Pons (tissue), 1 donor: ENCODE measurements at places on chromosomes 1 and 21.

GRCh38 chr1:198391393-198392020, 149.0 kb downstream of the ATP6V1G3 start:
- no peak for DNase-seq

DNA sequence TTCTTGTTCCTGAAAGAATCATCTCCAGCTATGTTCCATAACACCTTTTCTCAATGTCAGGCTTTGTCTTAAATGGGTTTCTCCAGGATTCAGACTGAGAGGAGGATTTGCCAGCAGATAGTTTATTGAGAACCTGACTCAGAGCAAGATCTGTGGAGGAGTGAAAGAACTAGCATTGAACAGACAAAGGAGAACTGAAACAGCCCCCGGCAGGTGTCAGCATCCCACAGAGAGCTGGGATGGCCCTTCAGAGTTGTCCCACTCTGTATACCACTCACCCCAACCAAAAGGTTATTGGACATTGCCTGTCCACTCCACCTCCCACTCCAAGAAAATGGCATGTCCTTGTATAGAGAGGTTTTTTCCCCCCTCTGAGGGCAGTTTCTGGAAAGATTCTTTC, 270.7 kb downstream of the PAPPA2 start:
- DNase-seq: no peak

GRCh38 chr1:14524826-14525636, 73.5 kb upstream of the KAZN start:
- DNase-seq: no peak

GRCh38 chr1:64229307-64229706, 25.9 kb downstream of the UBE2U start:
- no peak for DNase-seq

DNA sequence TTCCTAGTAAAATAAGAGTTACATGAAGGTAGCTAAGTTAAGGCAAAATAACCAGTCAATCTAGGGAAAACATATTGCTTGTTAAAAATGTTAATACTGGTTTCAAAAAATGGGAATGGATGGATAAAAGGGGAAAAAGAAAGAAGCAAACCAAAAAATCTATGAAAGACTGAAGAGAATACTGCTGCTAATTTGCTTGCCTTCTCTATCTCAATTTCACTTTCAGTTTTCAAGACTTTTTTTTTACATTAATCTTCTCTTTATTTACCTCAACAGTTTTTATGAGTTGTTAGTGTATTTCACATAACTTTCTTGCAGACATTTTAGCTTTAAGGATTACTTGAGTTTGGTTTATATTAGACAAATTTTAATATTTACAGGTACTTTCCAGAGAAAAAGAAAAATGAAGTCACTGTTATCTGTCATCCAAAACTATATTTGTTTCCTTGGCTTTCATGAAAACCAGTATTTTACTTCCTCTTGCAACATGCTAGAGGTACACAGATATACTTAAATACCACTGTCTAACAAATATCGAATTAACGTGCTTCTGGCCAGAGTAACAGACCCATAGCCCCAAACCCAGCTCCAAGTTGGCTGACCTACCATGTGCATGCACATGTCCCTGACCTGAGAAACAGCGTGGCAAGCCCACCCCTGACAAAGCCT, 70.7 kb downstream of the COL24A1 start:
- no peak for DNase-seq

GRCh38 chr1:215269955-215270354, 187.4 kb downstream of the KCNK2 start:
- DNase-seq: no peak

DNA sequence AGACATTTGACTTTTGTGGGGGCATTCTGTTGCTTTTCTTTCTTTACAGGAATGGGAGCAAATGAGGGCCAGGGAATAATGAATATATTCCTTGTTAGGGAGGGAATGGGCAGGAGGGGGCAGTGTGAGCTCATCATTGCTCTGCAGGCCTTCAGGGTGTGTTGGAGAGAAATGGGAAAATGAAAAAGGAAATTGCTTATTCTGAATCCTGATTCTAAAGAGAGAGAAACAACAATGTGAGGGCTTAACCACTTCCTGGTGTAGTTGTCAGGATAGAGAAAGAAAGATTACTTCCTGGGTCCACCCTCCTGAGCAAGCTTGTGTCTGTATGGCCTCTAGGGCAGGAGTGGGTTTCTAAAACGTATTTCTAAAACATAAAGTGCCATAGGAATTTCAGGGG, 28.3 kb downstream of the VANGL2 start:
- peak; percentile 72 for DNase-seq

DNA sequence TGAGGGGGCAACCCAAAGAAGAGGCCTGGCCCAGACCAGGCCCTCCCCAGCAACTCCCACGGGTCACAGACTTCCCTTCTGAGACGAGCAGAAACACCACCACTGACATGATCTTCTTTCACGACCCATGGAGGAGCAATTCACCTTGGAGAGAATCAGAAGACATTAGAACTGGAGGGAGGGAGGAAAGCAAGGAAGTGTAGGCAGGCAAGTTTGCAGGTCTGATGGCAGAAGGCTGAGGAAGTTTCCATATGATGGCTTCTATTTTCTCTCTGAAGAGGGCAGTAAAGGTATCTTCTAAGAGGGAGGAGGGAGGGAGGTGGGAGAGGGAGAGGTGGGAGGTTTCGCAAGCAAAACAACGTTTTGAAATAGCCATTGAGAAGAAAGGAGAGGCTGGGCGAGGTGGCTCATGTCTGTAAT, 1.4 kb upstream of the UBXN10 start:
- DNase-seq: no peak

DNA sequence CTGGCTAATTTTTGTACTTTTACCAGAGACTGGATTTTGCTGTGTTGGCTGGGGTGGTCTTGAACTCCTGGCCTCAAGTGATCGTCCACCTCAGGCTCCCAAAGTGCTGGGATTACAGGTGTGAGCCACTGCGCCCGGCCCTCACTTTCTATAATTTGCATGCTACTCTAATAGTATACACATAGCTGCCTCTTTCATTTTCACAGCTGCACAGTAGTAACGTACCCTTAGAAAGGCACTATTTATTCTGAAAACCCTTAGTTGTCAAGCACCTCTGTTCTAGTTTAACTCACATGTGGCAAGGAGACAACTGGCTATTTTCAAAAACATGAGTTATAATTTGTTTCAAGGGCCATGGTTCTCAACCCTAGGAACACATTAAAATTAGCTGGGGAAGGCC, 17.2 kb downstream of the TPM3 start:
- DNase-seq: no peak

DNA sequence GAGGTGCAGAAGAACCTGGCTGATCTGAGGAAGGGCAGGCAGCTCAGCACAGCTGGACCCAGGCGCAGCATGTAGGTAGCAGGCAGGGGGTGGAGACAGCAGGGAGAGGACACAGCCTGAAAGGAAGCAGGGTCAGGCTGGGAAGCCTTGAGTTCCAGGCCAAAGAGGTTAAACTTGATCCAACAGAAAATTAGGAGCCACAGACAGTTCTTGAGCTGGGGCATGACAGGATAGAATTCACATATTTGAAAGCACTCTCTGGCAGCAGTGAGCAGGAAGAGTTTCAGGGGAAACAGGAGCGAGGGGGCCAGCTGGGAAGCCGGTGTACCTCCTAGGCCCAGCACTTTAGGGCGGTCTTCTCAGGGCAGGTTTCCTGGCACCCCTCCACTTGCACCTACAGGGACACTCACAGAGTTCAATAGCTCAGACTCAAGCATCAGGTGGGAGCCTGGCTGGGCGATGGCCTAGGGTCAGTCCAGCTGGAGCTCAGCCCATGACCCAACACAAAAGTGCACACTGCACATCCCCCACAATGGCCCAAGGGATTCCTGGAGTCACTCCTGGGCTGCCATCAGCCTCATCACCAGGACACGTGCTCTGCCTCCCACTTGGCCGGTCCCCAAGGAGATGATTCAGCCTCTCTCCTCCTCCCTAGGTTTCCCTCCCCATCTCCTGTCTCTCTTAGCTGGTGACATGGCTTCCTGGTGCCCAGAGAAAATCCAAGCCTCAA, 22.7 kb downstream of the MATN1 start:
- no peak for DNase-seq

DNA sequence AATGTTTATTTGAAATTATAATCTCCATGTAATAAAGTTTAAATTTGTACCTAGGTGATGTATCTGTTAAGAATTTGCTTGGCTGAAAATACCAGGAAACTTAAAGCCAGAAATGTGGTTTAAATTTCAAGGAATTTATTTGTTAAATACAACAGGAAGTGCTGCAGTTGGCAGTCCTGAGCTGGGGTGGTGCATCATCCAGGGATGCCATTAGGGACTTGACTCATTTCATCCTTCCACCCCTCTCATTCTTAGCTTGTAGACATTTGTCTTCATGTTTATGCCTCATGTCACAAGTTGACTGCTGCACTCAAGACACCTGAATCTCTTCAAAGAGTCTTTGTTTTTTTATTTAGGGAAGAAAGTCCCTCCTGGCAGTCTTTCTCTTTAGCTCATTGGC, 175.9 kb downstream of the LHX8 start:
- no peak for DNase-seq

DNA sequence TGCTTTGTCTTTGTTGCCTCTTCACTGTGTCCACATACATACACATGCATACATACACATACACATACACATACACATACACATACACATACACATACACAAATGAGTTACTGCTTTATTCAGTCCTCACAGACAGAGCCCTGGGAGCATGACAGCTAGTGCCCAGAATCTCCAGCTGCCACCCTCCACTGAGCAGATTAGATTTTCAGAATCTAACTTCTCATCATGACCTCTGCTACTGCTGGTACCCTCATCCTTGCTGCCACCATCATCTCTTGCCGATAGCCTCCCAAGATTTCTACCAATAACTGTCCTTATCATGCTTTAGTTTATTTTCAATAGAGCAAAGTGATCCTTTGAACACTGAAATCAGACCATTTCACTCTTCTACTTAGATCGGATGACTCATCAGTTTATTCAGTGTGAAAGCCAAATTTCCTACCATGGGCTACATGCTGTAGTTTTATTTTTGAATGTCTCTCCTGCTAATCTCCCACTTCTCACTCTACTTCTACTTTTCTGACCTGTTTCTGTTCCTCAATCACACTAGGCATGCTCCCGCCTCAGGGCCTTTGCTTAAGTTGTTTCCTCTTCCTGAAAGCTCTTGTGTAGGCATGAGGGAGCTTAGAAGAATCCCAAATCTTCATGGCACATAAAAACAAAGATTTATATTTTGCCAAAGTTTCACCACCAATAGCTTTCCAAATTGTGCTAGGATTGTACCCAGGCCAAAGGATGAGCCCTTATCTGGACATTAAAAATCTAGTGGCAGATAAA, 43.0 kb downstream of the ATP6V1G3 start:
- DNase-seq: peak; percentile 81

- no peak for DNase-seq
These were observed 537.5 kb downstream of the LTN1 start for GRCh38 chr21:28455253-28455600.

DNA sequence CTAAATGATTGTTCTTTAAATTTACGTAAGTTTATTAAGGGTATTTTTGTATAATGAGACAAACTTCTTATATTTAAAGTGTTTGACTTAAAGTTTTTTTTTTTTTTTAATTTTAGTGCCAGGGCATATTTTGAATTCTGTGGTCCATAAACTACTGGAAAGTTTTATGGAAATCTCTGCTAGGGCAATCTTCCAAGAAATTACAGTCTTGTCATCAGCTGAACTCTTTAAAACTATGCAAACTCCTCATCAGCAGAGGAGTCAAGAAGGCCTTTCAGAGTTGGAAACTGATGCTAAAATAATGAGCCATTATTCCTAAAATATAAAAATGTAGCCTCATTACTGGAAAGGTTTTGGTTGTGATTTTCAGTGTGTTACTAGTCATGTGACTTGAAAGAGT, 1201.9 kb downstream of the BRINP3 start:
- no peak for DNase-seq

DNA sequence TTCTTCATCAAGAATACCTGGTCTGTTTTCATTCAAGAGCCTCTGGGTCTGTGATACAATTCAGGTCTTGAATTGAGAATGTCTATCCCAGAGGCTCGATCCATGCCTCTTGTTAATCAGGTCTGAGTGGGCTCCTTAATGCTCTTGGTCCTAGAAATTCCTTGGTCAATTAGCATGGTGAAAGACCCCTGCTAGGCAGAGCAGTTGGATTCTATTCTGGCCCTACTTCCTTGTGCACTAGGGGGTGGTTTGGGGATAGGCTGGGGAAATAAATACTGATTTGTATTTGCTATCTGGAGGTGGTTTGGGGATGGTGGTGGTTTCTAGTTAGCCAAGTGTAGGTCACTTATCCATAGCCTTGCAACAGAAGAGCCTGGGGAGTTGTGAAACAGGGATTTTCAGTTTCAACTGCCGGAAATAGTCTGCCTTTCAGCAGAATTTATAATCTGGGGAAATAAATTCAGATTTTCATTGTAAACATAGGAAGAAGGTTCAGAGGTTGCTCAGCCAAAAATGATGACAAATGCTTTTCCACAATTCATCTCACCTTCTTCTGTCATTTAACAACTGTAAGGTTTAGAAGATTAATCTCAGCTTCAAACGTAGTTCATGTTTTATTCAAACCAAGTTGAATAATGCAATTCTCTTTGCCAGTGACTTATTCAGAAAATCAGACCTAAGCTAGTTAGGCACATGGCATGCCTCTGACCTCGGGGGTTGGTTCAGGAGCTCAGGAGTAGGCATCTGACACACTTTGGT, 22.2 kb upstream of the SCAF4 start:
- DNase-seq: no peak

GRCh38 chr1:118334506-118334905, 149.5 kb upstream of the SPAG17 start:
- DNase-seq: no peak

- DNase-seq: peak; percentile 96
These were observed at the start of gene RABGGTB for GRCh38 chr1:75785983-75786853. TSS of gene RABGGTB (plus strand) at chr1:75786256. CDS start at chr1:75786272, 16 bp downstream.

- no peak for DNase-seq
These were observed 134.6 kb upstream of the PDE4B start for GRCh38 chr1:65658122-65658521.

- no peak for DNase-seq
These were observed 100.9 kb downstream of the NAV1 start for GRCh38 chr1:201639826-201640225.

- DNase-seq: no peak
These were observed 6.5 kb downstream of the SLAMF7 start for GRCh38 chr1:160745551-160745950.

- peak; percentile 93 for DNase-seq
These were observed 7.2 kb upstream of the SEMA4A start for GRCh38 chr1:156146020-156146768.
